ENCODE measurements at places on chromosomes 7 and 10.

DNA sequence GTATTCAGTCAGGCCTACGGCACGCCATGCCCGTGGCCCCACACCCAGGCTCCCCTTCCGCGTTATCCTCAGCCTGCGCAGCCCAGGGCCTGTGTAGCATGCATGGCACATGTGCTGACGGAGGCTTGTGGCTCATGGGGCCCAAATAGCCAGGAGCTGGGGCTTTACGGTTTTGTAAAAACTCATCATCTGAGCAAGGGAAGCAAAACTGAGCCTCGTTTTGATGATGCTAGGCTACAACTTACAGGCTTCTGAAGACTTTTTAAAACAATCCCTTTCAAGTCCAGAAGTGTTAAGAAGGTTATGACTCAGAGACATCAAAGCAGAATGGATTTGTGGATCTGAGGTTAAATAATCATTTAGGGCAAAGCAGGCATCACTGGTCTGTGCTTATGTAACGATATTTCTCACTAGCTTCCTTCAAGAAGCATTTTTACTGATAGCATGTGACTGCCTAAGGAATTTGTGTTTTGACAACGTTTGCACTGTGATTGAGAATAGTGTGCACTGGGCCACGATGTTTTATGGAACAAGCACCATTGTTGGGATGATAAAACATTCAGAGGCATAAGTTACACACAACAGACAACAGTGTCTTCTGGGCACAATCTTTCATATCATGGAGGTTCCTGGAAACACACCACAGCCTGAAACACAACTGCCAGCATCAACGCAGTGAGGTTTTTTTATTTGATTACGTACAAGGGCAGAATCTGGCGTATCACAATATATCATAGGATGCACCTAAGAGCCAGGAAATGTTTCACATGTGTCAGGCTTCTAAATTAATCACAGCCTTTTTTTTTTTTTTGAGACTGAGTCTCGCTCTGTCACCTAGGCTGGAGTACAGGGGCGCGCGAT is 274.3 kb downstream of the CCDC3 start:
- no peak for DNase-seq

DNA sequence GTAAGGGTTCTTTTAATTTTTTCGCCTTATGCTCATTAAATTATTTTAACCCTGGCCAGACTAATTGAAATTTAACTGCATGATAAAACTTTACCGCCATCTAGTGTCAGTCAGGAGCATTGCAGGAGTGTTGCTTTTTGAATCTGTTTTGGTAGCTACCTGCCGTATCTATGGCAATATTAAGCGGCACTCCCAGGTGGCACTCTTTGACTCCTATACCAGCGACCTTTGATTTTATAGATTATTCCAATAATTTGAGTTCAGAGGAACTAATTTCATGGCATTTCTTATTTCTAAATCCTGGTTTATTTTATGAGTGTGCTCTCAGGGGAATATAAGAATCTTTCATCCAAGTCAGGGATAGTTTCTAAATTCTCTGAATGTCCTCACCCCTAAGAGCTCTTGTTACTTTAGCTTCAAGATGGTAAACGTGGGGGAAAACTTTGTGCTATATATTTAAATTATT is 198.9 kb downstream of the REEP3 start:
- peak; percentile 77 for DNase-seq

DNA sequence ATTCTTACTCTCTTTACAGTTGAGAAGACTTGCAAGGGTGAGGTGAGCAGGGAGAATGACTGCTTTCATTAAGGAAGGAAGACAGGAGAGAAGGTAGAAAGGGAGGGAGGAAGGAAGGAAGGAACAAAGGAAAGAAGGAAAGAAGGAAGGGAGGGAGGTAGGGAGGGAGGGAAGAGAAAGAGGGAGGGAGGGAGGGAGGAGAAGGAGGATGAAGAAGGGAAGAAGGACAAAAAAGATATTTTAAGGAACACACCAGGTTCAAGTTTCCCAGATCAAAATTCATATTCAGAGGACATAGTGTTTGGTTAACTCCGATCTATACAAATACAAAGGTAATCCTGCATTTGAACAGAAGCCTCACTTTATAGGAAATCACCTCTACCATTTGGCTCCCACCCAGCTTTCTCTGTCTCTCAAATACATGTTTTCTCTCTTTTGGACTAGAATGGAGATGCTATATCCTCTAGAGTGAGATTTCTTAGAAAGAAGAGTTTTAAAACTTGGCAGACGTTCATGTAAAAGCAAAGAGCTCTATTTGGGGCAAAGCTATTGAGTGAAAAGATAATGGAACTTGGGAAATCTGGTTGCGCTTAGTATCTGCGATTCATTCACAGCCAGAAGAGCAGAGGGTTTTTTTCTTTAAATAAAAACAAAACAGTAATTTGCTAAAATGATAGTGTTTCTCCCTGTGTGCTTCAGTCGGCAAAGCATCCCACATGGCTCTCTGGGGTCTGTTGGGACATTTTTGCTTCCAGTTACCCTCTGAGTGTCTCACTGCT is 261.9 kb upstream of the LYZL1 start:
- no peak for DNase-seq

DNA sequence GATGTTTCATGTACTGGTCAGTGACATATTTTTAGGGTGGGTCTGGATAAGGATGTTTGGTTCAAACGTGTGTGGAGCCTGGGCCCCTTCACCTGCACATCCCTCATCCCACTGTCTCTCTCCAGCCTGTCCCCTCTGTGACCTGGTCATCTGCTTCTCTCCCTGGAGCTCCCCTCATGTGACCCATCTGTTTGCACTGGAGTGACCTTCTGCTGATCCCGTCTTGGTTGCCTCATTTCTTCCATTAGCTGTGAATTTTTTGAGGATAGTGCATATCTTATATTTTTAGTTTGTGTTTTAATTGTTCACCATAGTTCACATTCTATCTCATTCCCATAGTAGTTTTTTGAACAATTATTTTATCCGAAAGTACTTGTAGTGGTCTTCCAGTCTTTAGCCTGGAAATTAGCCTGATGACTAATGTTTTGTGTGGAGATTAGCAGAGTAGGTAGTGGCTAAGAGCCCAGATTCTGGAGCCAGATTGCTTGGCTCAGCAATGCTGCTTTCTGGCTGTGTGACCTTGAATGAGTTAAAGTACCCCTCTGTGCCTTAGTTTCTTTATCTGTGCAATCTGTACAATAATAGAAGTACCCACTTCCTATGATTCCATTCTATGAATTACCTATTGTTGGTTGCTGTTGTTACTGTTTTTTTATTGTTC is 224.5 kb downstream of the LRMDA start:
- no peak for DNase-seq

- no peak for DNase-seq
Observed at GRCh38 chr7:84469034-84469433, 274.4 kb upstream of the SEMA3A start.

GRCh38 chr10:121539786-121540185 is 58.5 kb downstream of the FGFR2 start:
- no peak for DNase-seq

- no peak for DNase-seq
Observed at GRCh38 chr10:84343831-84344230, 15.4 kb downstream of the CCSER2 start.

DNA sequence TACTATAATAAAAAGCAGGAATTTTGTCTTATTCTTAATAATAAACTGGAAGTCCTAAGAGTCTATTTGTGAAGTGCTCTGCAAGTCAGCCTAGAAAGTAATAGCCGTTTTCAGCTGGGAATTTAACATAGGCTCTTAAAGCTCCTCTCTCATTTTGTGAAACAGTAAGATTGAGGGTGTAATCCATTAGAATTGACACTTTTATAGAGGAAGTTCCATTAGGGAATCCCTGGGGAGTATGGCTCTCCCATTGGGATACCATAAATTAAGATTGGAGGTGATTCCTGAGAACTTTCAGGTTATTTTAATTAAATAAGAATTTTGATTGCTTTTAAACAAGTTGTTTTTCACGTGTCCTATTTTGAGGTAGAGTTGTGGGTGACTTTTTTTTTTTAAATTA is 68.0 kb downstream of the EXOC4 start:
- DNase-seq: no peak

DNA sequence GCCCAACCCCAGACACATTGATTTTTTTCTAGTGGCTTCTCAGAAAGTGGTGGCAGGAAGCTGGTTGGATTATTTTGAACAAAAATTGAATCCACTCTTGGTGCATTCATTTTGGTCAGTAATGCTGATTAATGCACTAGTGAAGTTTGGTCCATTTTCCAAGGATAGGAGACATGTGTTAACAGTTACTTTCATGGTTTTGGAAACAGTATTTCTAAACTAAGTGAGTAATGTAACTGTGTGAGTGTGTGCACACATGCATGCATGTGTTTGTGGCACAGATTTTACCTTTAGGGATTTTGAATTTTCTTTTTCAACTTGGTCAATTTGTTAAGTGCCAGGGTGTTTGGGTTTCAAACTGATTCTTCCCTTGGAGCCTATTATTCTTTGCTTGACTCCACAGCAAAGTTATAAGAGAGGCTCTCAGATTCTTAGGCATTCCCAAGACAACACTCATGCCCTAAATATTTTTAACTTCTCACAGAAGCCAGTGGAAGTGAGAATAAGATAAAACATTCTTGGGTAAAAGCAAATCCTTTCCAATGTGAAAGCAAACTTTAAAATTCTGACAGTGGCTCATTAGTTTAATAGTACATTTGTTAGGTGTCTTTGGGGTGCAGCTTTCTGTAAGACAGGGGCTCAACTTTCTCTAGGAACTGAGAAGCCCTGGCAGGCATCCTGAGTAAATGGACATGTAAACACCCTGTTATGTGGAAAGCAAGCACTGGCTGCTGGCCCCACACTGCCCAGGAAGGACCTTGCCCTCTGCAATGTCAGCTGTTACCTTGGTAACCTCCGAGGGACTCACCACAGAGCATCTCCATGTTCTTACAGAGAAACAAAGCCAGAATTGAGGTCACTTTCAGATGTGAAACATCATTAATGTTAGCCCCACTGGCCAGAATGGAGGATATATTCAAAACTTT is 68.4 kb downstream of the ASAH2B start:
- no peak for DNase-seq

DNA sequence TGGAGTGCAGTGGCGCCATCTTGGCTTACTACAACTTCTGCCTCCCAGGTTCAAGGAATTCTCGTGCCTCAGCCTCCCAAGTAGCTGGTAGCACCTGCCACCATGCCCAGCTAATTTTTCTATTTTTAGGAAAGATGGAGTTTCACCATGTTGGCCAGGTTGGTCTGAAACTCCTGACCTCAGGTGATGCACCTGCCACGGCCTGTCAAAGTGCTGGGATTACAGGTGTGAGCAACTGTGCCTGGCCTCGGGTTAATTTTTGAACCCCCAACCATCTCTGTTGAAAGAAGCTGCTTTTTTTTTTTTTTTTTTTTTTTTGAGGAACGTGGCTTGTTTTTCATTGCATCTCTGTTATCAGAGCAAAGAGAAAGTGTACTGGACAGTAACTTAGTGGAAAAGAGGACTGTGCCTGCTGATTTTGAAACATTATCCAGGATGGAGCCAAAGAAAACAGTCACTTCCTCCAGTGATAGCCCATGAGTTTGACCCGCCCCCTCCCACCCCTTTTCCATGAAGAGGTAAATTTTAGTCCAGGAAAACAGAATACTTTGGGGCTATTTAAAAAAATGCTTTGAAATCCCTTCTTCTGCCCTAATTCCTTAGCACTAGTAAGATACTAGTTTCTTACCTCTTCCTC is 38.3 kb downstream of the WBP1L start:
- no peak for DNase-seq

- DNase-seq: no peak
Observed at GRCh38 chr10:85919491-85920021, 447.0 kb downstream of the GRID1 start.

DNA sequence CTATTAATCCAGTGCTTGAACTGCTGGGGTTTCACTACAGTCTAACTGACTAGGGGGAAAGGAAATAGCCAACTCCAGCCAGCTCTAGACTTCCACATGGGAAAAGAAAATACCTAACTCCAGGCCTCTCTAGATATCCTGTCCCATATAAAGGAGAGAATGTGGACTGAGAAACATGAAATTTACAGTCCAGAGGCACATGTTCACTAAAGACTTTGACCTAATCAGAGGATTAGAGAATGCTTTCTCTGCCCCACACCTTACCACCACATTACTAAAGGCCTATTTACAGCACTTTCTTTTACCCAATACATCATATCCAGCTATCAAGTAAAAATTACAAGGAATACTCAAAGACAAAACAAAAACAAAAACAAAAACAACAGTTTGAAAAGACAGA is 164.2 kb downstream of the PCLO start:
- DNase-seq: no peak

- DNase-seq: no peak
Observed at GRCh38 chr7:94595717-94596116, 60.2 kb downstream of the SGCE start.

DNA sequence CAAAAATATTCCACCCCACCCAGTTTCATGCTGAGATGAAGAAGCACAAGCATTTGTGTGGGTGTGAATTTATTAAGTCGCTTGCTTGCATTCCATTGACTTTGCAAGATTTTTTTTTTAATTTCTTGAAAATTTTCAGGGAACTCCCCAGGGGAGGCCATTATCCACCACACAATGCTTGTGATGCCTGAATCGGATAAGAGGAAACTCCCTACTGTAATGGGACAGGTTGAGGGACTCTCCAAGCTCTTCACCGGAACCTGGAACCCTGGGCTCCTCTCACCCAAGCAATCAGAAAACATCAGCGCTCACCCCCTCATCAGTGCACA is 153.6 kb upstream of the ZMIZ1 start:
- DNase-seq: no peak

GRCh38 chr10:104587751-104588150 is 53.3 kb upstream of the SORCS3 start:
- DNase-seq: no peak

DNA sequence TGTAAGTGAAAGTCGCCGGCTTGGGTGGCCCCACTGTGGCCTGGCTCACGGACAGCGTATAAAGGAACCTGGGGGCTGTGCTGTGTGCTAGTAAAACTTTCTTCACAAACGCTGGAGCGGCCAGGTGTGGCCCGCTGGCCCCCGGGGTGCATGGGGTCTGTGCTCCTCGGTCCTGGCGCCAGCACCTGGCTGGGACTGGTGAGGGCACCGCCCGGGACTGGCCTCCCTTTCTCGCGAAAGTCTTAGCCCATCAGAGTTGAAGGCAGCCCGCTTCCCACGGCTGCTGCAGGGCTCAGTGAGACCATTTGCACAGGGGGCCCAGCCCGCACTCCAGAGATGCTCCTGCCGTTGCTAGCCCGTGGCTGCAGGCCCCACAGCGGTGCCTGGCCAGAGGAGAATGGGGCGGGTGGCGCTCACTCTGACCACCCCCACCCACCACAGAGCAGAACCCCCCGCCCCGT is 5.8 kb downstream of the PWWP2B start:
- DNase-seq: no peak

DNA sequence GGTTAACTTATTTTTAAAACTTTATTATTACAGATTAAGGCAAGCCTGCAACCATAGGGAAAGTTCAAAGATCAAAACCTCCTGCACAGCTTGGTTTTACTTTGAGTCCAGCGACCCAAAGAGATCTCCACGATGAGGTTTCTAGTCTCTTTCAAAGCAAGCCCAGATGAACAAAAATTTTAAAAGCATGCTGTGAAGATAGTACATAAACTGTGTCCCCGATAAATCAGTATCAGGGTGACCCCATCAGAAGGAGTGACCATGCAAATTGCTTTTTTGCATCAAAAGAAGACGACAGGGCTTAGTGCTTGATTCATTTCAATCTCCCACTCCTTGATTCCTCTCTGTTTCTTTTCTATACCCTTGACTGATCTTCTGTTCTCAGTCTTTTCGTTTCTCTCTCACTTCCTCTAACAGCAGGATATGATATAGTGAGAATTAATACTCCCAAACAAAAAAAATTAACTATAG is 16.0 kb upstream of the DNTT start:
- no peak for DNase-seq

- DNase-seq: no peak
Observed at GRCh38 chr7:2116989-2117591, 115.7 kb downstream of the MAD1L1 start.

- no peak for DNase-seq
Observed at GRCh38 chr7:117412946-117413559, 14.2 kb downstream of the ASZ1 start.
